Fibroblast of villous mesenchyme (primary cell): ENCODE measurements at places on chromosomes 12 and 14.
A peak's percentile ranks its signal among the peaks of the same experiment; 100 is the strongest.

- no peak for DNase-seq
Observed at GRCh38 chr12:117521867-117522266, 160.4 kb upstream of the NOS1 start.

DNA sequence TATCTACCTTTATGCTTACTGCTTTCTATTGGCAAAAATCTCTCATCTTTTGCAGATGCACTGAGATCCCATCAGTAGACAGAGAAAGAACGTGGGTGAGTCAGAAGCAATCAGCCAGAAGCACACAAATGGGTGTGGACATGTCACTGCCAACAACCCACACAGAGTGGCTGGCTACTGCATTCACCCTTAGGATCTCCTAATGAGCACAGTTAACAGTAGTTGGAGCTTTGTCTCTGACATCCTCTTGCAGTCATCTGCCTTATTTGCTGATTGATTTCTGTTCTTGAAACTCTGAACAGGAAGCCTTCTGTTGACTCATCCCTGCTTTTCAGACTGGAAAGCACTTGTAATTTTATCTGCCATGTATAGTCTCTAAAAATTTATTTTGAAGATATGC lies 117.2 kb downstream of the RGS6 start:
- DNase-seq, result no peak

DNA sequence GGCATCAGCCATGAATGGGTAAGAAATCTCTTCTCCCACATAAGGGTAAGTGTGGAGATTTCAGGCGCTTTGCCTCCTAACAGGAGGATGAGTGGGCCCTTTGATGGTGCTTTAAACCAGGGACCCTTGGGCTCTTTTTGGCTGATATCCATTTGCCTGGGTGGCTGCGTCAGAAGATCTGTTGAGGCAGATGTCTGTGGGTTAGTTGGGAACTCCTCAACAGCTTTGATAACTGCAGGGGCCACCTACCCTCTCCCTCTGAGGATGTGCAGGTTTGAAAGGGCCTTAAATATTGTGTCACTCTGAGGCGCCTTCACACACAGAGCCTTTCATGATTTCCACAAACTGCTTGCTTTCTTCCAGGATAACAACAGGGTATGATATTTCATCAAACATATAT lies 210.7 kb downstream of the PPM1H start:
- no peak for DNase-seq

DNA sequence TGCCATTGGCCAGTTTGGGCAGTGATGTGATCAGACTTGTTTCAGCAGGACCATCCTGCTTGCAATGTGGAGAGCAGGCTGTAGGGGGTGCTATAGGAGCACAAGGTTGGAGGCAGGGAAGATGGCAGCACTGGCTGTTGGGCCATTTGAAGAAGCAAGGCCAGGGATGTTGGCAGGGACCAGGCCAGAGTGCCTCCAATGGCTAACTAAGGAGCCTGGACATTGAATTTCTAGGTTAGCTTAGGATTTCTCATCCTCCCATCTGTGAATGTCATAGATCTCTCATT lies 23.5 kb downstream of the FGF23 start:
- peak; percentile 11 for DNase-seq

DNA sequence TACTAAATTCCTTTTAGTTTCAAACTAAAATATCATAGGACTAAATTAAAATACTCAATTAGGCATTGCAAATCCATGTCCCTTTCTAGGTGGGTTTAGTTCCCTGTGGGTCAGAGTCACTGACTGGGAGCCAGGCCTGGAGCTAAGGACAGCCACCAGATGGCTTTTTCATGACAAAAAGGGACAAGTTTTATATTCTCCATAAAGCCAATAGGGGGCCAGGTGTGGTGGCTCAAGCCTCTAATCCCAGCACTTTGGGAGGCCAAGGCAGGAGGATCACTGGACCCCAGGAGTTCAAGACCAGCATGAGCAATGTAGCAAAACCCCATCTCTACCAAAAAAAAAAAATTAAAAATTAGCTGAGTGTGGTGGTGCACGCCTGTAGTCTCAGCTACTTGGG lies 35.4 kb upstream of the EIF5 start:
- DNase-seq, result no peak
